ENCODE measurements at places on chromosomes 1 and 21.

DNA sequence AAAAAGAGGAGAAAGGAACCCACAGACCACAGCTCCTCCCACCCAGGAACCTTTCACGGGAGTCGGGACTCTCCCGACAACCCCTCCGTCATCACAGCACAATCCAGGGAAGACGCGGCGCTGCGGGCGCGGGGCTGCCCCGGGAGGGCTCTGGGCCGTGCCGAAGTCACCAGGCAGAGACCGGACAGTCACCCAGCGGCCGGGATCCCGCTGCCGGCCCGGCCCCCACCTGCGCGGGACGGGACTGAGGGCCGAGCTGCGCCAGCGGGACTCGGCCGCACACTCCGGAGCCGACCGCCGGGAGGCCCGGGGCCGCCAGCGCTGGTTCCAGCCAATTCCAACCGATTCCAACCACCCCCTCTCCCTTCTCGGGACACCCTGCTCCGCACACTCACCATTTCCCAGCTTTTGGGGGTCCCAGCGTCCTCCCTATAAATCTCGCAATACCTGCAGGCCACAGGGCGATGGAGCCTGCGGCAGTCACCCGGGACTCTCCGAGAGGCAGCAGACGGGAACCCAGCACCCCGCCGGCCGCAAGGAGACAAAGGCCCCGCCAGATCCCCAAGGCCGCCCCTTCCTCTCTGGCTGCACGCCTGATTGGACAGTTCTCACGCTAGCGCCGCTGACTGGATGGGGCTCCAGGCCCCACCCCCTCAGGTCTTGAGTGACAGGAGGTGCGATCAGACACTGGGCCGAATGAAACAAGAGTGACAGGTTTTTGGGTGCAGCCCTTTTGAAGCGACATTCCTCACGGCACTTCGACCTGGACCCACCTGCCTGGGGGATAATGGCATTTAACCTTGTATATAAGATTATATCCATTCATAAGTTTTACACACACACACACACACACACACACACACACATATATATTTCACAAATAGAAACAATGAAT, at the start of gene ZNF695:
ZNF695 (minus strand) TSS at position 547 of the 895 bp plus-strand sequence; CDS start at position 398, 149 bp downstream.
- no peaks in the 10 kb centered on the region for H3K4me1 ChIP-seq
- no peak within 1 kb of the TSS for H3K27ac ChIP-seq
- H3K4me3 ChIP-seq = peak within 1 kb of the TSS; percentile 68
- peak; percentile 31 for DNase-seq
- no peaks in the 10 kb centered on the region for H3K36me3 ChIP-seq
- no peaks in the 10 kb centered on the region for H3K27me3 ChIP-seq

GRCh38 chr1:5815211-5815610, 177.0 kb downstream of the NPHP4 start:
- H3K36me3 ChIP-seq = no peaks in the 10 kb centered on the region
- no peaks in the 10 kb centered on the region for H3K27me3 ChIP-seq
- no peak overlapping the region for H3K27ac ChIP-seq
- no peaks in the 10 kb centered on the region for H3K4me1 ChIP-seq

DNA sequence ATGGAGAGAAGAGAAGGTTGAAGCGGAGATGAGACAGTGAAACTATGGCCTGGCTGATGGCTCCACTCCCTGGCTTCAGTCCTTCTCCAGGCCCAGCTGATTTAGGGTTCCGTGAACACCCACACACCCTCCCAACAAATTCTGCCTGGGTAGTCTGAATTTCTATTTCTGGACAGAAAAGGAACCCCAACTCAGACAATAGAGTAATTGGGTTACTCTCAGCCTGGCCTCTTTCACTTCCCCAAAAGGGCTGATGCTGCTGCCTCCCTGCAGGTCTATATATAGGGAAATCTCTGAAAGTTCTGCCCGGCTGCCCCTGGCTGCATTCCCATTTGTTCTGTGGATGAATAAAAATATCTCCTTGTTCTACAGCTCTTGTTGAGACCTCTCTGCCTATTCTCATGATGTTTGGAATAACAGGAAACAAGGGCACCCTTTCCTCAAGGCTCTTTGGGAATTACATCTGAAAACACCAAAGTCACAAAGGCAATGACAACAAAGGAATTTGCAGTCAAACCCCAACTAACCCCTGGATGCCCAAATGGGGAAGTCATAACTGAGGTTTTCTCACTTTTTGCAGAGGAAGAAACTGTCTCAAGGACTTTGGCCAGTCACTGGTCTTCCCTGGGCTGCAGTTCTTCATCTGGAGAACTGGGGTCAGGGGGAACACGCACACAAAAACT, 11.4 kb upstream of the ZSCAN20 start:
- peaks cover 40% of the 10 kb centered on the region for H3K4me1 ChIP-seq
- no peaks in the 10 kb centered on the region for H3K36me3 ChIP-seq
- H3K27ac ChIP-seq = peak overlapping the region; percentile 94
- peak overlapping the region; percentile 7 for H3K4me3 ChIP-seq
- DNase-seq = no peak
- H3K27me3 ChIP-seq = no peaks in the 10 kb centered on the region

DNA sequence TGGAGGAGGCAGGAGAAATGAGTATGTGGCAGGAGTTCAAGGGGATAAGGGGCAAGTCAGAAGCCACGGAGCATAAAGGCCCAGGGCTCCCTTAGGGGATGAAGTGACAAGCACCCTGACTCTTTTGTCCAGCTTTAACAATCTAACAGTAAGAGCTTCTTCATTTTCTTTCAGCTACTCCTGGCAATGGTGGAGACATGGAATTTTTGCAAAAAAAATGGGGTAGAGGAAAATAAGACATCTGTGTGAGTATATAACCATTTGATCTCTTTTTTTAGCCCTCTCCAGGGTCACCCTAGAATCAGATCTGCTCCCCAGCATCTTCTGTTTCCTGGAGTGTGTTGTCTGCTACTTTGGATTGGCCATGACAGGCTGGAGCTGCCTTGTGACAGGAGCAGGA, 47.1 kb downstream of the ZNF697 start:
- no peak overlapping the region for H3K4me3 ChIP-seq
- no peak overlapping the region for H3K27ac ChIP-seq
- H3K27me3 ChIP-seq = no peaks in the 10 kb centered on the region
- H3K4me1 ChIP-seq = no peaks in the 10 kb centered on the region

DNA sequence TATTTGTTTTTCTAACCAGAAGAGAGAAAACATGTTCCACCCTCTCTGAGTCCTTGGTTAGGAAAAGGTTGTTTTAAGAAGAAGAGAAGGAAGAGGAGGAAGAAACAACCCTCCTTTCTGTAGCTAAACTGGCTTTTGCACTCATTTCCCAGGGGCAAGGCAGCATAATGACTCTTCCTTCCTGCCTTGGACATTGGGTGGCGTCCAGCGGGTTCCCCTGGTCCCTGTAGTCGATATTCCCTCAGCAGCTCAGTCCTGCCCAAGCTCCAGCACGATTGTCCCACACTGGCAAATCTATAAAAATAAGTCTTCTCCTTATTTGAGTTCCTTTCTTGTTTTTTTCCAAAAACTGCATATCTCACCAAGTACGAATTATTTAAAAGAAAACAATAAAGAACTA, 81.2 kb downstream of the TEX35 start:
- no peak for DNase-seq
- H3K4me1 ChIP-seq = no peaks in the 10 kb centered on the region
- no peaks in the 10 kb centered on the region for H3K27me3 ChIP-seq
- H3K27ac ChIP-seq = no peak overlapping the region
- no peak overlapping the region for H3K4me3 ChIP-seq

- peaks cover 30% of the 10 kb centered on the region for H3K4me1 ChIP-seq
- H3K27ac ChIP-seq = peak overlapping the region; percentile 100
- DNase-seq = peak; percentile 88
Measured at GRCh38 chr1:154326546-154327465, 1.5 kb downstream of the ATP8B2 start.

DNA sequence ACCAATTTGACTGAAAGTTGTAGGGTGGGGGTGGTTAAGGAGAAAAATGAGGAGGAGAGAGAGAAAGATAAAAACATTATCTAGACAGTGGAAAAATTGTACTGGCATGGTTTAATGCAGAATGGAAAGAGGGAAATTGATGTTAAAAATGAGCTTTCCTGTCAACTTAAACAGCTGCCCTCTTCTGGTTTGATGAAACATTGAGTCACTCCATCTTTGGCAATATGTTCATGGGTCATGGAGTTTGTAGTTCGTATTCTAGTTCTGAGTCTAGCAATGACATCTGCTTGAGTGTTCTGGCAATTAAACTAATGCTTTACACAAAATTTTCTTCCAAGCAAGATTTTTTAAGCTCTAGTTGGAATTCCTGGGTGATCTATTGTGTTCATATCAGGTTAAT, 9.6 kb downstream of the ZNF648 start:
- H3K4me3 ChIP-seq = no peak overlapping the region
- H3K27me3 ChIP-seq = no peaks in the 10 kb centered on the region
- H3K36me3 ChIP-seq = no peaks in the 10 kb centered on the region
- H3K4me1 ChIP-seq = no peaks in the 10 kb centered on the region
- DNase-seq = no peak
